ENCODE measurements at places on chromosomes 1 and 21.

DNA sequence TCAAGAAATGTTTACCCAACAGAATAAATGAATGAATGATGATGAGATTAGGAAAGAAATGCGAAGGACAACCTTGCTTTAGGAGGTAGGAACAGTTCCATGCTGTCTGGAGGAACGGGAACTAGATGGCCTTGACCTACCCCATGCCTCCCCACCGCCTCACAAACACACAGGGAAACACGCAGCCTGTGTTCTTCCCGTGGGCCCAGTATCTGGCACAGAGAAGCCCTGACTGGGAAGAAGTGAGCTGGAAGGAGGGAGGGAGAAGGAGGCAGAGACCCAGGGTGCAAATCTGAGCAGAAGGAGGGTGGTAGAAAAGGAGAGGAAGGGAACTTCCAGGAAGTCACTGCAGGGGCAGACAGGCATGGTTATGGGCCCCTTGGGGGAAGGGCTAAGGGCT lies 3.5 kb upstream of the ADORA1 start:
- DNase-seq = no peak

- DNase-seq = no peak
Observed at GRCh38 chr1:114229368-114229767, 75.7 kb upstream of the SYT6 start.

DNA sequence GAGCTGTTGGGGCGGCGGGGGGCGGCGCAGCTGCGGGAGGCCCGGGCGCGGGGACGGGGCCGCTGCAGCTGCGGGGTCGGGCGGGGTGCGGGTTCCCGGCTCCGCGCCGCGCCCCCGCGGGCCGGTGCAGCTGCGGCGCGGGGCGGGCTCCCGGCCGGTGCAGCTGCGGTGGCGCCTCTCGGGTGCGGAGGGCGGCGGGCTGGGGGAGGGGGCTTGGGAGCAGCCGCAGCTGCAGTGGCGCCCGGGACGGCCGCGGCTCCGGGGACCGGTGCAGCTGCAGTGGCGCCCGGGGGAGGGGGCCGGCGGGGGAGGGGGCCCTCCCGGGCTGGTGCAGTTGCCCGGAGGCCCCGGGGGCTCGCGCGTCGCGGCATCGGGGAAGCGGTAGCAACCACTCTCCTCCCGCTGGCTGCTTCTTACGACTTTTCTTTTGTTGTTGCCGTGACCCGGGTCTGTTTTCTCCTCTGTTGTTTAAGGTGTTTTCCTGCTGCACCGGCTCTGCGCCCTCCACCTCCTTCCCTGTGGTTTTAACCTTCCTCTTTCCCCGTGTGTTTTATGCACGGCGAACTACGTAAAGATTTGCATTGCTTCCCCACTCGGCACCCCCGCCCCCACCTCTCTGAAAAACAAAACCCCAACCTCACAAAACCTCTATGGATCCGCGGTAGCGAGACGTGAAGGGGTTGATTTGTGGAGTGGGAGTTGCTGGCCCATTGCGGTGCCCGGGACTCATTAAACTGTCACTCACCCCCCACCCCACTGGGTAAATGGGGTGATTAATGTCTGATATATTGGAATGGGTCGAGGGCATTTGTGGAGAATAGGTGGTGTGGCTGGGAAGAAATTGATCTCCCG lies 1.7 kb upstream of the ZBTB18 start:
- DNase-seq = peak; percentile 22

GRCh38 chr21:42757826-42758655 lies 104.6 kb downstream of the PDE9A start:
- no peak for DNase-seq

DNA sequence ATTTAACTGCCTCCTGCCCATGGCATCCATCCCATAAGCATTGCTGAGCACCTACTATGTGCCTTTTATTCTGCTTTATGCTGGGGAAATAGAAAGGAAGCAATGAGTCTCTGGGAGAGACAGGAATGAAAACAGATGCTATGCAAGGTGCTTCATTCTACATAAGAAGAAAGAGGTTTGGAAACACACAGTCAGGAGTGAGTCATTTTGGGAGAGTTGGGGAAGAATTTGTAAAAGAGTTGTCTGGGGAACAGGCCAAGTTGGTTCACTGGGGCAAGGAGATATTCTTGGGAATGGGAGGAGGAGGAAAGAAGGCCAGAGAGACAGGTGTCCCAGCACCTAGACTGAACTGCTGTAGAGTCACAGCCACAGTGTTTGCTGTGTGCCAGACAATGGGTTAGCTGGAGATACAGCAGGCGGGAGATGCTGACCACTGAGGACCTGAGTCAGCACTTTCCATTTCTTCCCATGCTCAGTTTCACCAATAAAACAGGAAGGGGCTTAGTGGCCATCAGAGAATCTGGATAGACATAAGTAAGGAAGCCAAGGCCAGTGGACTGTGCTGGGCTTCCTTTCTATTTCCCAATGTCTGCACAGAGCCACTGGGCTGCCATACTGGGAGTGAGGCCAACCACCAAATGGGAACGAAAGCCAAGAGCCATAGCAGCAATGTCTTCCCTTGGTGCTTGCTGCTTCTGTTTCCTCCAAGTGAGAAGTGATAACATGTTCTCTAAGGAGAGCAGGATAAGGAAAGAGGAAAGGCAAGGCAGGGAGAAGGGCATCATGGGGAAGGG lies 187.7 kb upstream of the USP24 start:
- DNase-seq = no peak

GRCh38 chr1:112696578-112697314 lies 10.2 kb downstream of the RHOC start:
- no peak for DNase-seq

GRCh38 chr1:219812086-219812485 lies 116.3 kb downstream of the SLC30A10 start:
- DNase-seq = no peak

- DNase-seq = no peak
Observed at GRCh38 chr21:44574457-44575306, 1.2 kb downstream of the KRTAP10-4 start.

DNA sequence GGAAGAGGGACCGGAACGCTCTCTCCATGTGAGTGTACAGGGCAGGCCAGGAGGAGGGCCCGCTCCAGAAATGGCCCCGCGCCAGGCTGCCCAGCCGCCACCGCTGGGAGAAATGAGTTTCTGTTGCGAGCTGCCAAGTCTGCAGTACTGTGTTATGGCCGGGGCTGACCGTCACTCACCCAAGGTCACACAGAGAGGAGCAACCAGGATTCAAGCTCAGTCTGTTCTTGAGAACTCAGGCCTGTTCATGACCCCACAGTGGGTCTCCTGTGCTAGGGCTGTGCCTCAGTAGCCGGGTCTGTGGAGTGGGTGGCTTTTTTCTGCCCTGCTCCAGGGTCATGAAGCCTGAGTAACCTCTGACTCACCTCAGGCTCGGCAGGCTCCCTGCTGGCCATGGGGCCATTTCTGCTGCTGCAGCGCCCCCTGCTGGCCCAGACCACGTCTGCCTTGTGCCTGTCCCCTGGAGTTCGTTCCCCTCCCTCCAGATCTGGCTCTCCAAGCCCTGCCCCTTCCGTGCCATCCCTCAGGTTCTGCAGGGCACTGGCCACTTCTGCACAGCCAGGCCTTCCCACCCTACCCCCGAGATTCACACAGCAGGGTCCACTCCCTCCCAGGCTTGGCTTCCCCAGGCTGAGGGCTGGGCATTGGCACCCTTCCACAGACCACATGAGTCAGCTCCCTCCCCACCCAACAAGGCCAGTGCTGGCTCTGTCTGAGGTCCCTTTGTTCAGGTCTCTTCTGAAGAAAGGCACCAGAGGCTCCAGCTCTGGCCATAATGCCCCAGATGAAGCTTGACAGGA lies 51.8 kb downstream of the EDN2 start:
- DNase-seq = peak; percentile 22

DNA sequence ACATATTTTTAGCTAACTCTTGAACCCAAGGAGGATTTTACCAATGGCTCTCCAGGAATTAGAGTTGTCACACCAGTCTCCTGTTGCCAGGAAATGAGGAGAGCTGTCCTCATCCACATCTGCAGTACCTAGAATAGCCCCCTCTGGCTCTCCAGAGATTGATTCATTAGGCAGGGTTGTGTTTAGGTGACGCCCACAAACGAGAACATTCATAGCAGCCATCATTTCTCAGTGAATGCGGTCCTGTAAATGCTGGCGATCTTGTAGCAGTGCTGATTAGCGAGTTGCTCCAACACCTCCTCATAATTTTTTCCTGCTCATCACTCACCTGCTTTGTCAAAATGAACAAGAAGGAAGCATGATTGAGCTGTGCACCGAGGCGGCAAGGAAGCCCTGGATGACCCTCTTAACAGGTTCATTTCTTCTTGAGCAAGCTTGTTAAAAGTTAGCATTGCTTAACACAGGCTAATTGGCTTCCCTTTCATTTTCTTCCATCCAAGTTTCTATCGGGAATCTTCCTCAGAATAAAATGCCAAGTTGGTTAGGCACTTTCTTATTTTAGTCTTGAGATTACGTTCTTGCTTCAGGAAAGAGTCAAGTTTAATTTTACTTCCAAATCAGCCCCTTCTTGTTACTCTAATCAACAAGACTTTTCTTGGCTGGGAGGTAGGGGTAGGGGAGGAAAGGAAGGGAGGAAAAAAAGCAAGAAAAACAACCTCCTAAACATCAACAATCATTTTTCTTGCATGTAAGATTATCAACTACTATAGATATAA lies 16.5 kb upstream of the KLHDC8A start:
- DNase-seq = no peak

- no peak for DNase-seq
Observed at GRCh38 chr1:8002329-8002910, 23.7 kb downstream of the ERRFI1 start.

GRCh38 chr1:180175291-180175690 lies 20.6 kb downstream of the QSOX1 start:
- DNase-seq = no peak

GRCh38 chr1:170318141-170318540 lies 172.4 kb downstream of the NTMT2 start:
- DNase-seq = no peak

DNA sequence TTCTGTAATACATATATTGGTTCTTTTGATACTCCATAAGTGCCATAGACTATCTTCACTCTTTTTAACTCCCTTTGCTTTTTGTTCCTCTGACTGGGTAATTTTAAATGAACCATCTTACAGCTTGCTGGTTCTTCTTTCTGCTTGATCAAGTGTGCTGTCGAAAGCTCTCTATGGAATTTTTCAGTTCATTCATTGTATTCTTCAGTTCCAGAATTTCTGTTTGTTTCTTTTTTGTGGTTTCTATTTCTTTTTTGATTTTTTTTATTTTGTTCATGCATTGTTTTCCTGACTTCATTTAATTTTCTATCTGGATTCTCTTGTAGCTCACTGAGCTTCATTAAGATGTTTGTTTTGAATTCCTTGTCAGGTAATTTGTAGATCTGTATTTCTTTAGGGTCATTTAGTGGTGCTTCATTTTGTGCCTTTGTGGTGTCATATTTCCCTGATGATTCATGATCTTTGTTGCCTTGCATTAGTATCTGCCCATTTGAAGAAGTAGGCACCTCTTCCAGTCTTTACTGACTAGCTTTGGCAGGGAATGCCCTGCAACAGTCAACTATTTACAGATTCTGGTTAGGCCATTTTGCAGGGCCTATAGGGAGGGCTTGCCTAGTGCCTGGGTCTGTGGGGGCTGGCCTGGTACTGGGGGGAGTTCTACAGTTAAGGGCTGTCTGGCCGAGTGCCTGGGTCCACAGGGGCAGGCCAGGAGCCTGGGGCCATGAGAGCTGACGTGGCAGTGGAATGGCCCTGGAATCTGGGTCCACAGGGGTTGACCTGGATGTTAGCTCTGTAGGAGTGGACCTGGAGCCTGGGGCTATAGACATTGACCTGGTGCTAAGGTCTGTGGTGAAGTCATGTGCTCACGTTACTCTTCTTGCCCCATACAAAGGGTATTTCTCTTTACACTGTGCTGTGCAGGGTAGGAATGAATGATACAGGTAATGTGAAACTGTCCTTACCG lies 89.7 kb downstream of the MAGI3 start:
- no peak for DNase-seq

DNA sequence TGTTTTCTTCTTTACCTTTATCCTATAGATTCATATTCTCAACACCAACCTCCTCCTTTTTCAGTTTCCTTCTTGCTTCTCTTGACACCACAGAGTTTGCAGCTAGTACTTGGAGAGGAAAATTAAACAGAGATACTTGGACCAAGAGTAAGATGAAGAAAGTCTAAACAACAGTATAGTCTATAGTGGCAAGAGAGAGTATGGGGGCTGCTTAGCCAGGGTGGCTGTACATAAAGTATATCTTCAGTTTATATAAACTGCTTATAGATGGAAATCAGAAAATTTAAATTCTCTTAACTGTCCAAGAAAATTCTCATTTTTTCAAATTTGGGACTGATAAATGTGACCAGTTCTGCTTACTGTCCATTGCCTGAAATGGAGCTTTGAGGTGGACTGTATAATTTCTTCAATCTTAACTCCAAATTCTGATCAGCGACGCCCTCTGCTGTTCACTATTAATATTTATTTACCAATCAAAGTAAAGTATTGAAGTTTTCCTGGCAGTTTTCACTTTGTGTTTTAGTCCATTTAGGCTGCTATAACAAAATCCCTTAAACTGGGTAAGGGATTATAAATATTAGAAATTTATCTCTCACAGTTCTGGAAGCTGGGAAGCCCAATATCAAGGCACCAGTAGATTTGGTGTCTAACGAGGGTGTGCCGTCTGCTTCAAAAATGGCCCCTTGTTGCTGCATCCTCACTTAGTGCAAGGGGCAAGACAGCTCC lies 14.8 kb upstream of the METTL18 start:
- DNase-seq = no peak

DNA sequence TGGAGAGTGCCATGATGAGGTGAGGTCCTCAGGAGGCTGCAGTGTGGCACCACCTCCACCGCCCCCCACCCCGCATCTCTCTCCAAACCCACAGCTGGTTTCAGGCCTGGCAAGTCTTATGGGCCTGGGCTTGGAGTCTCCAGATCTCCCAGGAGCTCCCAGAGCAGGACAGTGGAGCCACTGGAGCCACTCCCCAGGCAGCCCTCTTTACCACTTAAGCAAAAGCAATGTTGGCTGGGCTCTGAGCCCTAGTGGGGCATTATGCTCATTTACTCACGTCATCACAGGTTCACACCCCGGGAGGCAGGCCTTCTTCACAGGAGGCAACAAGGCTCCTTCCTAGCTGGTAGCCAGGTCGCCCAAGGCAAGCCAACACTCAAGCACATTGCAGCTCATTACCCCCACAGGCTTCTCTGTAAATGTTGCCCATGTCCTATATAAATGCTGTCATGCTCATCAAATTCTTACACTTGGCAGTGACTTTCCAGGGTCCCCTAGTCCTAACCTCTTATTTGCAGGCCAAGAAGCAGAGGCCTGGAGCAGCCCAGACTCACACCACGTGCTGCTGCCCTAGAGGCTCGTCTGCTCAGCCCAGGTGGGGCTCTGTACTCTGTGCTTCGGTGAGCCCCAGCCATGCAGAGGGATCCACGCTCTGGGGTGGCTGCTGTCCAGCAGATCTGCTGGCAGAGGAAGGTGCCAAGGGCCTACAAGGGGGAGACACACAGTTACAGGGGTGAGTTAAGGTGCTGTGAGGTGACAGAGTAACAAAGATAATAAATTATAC lies 459.3 kb downstream of the MATN1 start:
- no peak for DNase-seq

- no peak for DNase-seq
Observed at GRCh38 chr21:15564907-15565306, 164.9 kb upstream of the USP25 start.

GRCh38 chr1:165353731-165354671 lies 2.5 kb downstream of the LMX1A start:
- no peak for DNase-seq

Measured in stimulated activated CD4-positive, alpha-beta T cell treated with anti-CD3 and anti-CD28 coated beads, TNF-alpha, amount 100 ng/mL, for 1 hour (primary cell).